ENCODE measurements at places on chromosomes 5 and 9.

GRCh38 chr5:110865400-110866094 lies 126.7 kb downstream of the SLC25A46 start:
- no peak for DNase-seq

DNA sequence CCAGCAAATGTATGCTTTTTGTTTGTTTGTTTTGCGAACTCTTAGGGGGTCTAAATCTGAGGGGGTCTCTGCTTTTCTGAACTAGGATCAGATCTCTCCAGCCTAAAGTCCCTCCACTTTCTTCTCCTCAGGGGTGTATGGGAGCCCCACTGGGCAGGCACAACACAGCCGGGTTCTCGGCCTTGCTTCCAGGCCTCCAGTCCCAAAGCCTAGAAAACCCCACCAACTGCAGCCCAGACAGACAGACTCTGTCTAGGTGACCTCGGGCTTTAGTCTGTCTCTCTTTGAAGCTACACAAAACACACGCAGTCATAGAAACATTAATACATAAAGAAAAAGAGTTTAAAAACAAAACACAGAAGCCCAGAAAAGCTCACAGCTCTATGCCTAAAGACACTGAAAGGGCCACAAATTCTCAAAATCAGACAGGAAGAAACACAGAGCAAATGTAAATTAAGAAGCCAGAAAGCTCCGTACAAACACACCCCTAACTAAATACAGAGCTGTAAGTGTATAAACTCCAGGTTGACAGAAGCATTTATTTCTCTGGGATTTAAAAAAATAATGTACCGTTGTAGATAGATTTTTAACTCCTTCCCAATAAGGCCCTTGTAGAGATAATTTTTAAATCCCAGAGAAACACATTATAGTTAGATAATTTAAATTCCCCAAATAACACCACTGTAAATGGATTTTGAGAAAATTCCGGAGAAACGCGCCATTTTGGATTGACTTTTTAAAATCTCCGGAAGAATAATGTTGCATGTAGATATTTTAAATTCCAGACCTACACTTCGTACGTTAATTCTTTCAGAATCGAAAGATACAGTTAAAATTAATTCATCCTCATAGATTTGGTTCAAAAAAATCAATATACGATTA lies 2.0 kb downstream of the PITX1 start:
- DNase-seq, result no peak

DNA sequence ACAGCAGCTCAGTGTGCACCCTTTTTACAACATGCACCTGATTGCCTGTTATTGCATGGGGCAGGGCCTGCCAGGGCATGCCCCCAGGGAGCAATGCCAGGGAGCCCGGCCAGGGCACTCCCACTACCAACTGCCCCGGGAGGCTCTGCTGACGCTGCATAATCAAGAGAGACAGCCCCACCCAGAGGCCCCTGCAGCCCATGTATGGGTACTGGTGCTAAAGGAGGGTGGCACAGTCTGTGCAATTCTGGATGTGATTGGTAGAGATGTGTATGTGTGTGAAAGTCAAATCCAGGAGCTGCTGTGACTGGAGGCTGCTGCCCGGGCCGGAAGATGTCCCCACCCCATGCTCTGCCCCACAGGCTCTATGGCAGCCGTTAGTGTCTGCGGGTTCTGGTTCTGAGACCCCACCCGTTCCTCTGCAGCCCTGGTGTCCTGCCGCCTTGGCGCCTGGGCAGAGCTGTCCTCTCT lies 3.9 kb upstream of the NEURL1B start:
- no peak for DNase-seq

- no peak for DNase-seq
These were observed 49.6 kb upstream of the CCL21 start for GRCh38 chr9:34759432-34760134.

GRCh38 chr5:146622391-146622790 lies 106.4 kb upstream of the GPR151 start:
- no peak for DNase-seq

DNA sequence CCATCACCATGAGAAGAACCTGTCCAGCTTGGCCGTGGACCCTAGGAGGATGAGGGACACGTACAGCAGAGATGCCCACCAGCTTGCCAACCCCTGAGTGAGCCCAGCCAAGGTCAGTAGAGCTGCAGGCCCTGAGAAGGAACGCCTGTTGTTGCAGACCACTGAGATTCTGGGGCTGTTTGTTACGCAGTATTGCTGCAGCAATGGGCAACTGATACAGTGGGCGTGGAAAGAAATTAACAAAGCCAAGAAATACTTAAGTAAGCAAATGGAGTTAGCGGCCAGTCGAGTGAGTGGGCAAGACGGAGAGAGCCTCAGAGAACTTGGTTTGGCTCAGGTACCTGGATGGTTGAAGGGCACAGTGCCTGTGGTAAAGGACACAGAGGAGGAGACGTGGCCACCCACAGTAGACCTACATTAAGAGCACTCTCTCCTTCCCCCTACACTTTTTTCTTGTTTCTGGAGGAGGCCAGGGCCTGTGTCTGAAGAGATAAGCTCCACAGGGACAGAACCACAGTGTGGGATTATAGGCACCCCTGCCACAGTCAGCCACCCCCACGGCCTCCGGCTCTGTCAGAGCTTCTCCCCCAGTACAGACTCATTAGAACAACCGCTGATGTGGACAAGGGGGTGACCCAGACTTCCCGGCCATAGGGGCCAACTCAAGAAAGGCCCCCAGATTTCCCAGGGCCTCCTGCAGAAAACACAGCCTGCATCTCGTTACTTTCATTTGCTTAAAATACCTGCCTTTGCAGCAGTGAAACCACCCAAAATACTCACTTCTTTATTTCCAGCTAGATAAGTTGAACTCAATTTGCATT lies 40.1 kb upstream of the GRHPR start:
- DNase-seq, result no peak

GRCh38 chr5:147688656-147689356 lies 93.7 kb downstream of the JAKMIP2 start:
- no peak for DNase-seq

DNA sequence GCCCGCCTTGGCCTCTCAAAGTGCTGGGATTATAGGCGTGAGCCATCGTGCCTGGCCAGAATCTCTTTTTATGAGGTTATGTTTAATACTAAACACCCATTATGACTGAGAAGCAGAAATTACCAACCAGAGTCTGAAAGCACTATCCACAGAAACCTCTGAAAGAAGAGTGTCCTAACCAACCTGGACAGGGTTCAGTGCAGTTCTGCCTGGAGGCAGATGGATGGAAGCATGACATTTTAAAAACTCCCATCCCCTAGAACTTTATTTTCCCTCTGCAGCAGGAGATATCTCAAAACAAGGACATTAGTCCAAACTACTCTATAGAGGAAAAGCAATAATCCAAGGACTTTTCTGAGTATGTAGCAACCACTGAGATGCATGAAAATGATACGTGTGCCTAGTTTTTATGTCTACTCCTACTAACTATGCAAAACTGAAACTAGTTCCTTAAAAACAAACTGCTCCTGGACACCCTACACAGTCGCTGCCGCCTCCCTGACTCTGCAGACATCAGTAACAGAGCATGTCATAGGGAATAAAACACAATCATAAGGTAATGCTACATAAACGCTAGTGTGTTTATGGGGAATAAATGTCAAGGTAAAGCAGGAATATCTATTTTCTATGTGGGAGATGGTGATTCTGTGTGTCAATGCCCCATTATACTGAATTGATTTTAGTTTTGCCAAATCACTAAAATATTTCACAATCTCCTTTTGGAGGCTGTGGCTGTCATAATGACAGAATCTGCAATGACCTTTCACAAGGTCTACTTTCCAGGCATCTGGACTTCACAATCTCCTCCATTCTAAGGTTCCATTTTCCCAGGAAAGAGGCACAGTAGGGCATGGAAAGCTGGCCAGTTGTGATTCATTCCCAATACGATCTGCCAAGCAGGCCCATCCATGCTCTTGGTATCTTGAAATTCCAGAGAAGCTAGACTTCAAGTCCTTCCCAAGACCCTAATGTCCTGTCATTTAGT lies 122.8 kb downstream of the SIL1 start:
- DNase-seq, result no peak

DNA sequence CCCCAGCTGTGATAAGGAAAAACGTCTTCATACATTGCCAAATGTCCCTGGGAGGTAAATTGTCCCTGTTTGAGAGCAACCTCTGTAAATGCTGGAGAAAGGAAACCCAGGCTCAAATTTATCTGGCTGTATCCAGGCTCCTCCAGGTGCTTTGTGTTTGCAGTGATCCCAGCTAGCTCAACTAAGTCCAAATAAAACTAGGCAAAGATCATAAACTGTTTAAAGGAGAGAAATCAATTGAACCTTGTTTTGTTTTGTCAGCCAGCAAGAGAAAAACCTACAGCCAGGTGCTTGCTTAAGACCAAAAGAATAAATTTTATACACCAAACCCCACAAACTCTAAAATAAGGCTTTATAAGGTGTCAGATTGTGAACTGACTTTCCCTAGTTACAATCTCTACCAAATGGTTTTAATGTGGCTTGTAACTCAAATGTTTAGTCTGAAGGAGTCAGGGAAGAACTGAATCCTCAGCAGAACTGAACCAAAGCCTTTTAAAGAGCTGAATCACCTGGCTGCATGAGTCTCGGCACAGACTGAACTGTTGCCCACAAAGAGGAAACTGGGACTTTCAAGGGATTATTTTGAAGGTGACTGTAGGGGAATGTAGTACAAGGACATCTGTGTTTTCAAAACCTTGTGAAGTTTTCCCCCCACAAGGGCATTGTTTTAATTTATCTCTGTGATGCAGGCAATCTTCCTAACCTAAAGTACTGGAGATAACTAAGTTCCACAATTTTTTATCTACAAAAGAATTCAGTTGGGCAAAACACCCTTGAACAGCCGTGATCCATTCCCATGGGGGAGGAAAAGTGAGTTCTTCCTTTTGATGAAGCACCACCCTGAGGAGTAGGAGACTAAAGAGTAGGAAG lies 201.7 kb upstream of the TARS1 start:
- no peak for DNase-seq

DNA sequence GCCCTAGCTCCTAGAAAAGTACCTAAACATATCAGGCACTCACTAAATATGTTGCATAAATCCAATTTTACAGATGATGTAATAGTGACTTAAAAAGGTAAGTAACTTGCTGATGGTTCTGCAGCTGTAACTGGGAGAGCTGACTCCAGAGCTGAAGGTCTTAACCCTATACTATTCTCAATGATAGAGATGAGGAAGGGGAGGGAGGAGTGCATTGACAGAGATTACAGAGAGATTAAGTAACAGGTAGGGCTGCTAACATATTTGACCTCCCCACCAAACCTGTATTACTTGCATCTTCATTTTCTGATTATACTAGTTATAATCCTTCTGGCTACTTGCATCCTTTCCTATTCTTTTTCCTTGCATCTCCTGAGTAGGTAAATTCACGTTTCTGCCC lies 255.4 kb upstream of the EFNA5 start:
- DNase-seq, result no peak

GRCh38 chr5:169667896-169668674 lies 31.0 kb downstream of the DOCK2 start:
- DNase-seq, result no peak

GRCh38 chr9:131722255-131722654 lies 17.6 kb downstream of the RAPGEF1 start:
- DNase-seq, result no peak

DNA sequence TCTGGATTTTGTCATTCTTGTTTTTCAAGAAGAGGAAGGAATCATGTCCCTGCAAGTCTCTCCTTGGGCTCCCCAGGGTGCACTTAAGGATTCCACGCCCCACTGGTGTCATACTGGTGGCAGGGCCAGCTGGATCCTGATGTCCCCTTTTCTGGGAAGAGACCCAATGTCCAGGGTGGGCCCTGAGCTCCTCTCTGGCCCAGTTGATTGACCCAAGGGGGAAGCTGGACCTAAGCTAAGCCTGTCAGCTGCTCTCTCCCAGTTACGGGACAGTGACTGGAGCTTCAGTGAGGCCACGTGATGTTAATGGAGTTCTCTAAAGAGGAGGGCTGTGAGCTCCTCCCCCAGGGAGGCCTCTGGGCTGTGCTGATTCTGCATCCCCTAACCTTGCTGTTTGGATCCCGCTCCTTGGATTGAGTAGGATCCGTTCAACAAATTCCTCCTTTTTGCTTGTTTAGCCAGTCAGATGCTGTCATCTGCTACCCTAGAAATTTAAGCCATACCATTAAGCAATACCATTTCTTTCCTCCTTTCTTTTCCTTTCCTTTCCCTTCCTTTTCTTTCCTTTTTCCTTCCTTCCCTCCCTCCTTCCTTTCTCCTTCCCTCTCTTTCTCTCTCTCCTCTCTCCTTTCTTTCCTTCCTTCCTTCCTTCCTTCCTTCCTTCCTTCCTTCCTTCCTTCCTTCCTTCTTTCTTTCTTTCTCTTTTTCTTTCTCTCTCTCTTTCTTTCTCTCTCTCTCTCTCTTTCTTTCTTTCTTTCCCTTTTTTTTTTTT lies 17.2 kb downstream of the NKX2-5 start:
- no peak for DNase-seq

DNA sequence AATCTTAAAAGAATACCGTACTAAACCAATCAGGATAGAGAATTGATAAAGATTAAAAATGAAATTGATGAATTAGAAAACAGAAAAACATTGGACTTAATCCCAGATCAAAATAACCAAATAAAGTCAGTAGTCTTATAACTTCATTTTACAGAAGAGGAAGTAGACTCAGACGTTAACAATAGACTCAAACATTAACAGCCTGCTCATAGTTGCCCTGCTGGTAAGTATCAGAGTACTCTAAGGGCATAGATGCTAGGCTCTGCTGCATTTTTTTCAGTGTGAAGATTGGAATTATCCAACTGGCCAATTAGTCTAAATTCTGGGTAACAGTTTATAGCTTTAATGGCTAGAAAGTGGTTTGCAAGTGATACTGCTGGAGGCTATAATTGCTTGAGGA lies 42.9 kb downstream of the ADGRV1 start:
- DNase-seq, result no peak

DNA sequence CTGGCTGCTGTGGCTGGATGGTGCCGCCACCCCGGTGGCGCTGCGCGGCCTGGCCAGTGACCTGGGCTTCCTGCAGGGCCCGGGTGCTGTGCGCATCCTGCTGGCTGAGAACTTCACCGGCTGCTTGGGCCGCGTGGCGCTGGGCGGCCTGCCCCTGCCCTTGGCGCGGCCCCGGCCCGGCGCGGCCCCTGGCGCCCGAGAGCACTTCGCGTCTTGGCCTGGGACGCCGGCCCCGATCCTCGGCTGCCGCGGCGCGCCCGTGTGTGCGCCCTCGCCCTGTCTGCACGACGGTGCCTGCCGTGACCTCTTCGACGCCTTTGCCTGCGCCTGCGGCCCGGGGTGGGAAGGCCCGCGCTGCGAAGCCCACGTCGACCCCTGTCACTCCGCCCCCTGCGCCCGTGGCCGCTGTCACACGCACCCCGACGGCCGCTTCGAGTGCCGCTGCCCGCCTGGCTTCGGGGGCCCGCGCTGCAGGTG lies 17.5 kb downstream of the CRB2 start:
- DNase-seq, result no peak

DNA sequence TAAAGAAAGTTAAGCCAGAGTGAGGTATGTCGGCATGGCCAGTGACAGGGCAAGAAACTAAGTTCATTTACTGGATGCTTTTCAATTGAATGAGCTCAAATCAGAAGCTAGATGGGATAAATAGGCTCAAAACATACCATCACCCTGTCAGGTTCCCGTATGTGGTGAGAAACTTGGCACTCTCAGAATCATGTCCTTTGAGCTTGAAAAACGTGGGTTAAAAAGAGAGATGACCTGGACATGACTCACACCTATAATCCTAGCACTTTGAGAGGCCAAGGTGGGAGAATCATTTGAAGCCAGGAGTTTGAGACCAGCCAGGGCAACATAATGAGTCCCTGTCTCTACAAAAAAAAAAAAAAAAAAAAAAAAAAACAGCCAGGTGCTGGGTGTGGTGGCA lies 121.7 kb upstream of the RGMB start:
- DNase-seq, result no peak

- DNase-seq, result no peak
These were observed 883 bp upstream of the RNF145 start for GRCh38 chr5:159210210-159210661.

- DNase-seq, result no peak
These were observed 184.0 kb upstream of the NR4A3 start for GRCh38 chr9:99637641-99638040.

All from AG04450 (cell line).